Head of caudate nucleus (tissue), 42 donors: ENCODE measurements at places on chromosomes 3 and 15.

GRCh38 chr3:116849261-116849688 is 139.7 kb downstream of the TUSC7 start:
- DNase-seq: no peak

GRCh38 chr3:107704477-107704876 is 181.7 kb downstream of the BBX start:
- DNase-seq: peak; percentile 21

DNA sequence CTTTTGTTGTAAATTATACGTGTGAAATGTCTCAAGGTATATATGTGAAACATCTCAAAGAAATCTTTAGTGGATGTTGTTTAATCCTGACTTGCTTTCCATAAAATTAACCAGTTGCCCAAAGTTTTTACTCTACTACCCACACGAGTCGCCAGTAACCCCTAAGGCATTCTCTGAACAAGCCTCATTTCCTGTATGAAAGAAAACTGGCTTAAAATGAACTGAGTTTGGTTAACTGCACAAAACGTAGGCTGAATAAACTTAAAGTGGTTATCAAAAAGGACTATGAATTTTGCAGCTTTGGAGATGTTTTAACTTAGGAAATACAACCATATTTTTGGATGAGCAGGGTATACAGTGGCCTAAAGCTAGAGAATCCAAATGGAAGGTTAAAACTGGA is 2.7 kb upstream of the APPL1 start:
- no peak for DNase-seq

DNA sequence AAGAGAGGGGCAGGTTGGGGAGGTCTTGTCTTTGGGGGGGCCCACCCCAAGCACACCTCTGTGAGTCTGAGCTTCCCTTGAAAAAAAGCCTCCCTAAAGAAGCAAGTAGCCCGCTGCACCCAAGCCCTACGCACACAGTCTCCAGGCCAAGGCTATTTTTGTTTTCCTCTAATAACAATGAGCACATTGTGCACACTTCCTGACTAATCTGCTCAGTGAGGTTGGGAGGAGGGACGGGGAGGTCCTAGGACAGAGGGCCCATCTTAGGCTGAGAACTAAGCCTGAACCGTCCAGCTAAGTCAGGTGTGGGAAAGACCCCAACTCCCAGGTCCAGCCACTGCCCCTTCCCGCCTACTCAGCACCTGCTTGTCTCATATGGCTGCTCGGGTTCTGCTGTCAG is 87.2 kb downstream of the HMG20A start:
- DNase-seq: peak; percentile 57

DNA sequence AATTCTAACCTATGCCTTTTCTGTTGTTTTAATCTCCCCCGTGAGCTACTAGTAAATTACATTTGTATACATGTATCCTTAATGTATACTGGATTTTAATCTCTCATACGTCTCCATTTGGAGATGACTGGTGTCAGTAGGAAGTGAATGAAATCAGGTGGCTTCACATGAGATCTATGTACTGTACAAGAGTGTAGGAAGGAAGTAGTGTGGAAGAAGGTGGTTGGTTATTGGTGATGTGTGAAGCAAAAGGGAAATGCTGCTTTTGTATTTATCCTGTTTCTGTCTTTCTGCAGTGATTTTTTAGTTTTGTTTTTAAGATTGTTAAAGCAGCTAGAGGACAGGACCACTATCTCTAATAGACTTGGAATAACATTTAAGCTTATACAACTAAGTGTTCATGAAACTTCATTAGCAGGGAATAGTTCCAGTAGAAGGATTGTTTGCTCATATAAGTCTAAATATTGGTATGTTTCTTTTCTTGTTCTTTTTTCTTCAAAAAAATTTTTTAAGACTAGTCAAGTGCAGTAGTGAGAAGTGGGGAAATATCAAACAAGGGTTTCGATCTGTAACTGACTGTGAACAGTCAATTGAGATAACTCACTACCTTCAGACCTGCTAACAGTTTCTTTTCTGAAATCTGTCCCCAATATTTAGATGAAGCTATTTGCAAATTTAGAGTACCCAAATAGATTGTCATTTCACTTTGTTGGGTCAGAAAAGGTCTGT is 15.3 kb downstream of the SNX1 start:
- no peak for DNase-seq

DNA sequence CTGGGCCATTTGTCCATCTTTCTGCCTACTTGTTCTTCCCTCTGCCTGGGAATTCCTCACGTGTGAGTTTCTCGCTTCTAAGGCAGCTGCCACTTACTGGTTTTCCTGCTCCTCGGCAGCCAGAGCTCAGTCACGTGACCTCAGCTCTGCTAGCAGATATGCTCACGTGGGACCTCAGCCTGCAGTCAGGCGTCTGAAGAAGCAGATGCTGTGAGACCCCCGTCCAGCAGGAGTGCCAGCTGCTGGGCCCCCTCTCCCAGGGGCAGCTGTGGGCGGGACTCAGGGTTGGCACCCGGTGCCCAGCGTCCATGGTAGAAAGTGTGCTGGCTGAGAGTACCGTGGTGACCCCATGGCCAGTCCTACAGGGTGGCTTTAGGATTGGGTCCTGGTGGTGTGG is 161.3 kb upstream of the TLE3 start:
- peak; percentile 70 for DNase-seq

GRCh38 chr3:71078723-71079525 is 504.6 kb downstream of the FOXP1 start:
- no peak for DNase-seq

- DNase-seq: no peak
These were observed 35.3 kb upstream of the DPPA4 start for GRCh38 chr3:109372639-109373038.

DNA sequence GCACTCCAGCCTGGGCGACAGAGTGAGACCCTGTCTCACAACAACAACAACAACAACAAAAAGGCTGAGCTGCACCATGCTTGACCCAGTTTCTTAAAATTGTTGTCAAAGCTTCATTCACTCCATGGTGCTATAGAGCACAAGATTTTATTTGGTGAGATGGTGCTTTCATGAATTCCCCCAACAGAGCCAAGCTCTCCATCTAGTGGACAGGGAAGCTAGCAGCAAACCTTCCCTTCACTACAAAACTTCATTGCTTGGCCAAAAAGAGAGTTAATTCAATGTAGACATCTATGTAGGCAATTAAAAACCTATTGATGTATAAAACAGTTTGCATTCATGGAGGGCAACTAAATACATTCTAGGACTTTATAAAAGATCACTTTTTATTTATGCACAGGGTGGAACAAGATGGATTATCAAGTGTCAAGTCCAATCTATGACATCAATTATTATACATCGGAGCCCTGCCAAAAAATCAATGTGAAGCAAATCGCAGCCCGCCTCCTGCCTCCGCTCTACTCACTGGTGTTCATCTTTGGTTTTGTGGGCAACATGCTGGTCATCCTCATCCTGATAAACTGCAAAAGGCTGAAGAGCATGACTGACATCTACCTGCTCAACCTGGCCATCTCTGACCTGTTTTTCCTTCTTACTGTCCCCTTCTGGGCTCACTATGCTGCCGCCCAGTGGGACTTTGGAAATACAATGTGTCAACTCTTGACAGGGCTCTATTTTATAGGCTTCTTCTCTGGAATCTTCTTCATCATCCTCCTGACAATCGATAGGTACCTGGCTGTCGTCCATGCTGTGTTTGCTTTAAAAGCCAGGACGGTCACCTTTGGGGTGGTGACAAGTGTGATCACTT is 2.0 kb downstream of the CCR5 start:
- DNase-seq: no peak

DNA sequence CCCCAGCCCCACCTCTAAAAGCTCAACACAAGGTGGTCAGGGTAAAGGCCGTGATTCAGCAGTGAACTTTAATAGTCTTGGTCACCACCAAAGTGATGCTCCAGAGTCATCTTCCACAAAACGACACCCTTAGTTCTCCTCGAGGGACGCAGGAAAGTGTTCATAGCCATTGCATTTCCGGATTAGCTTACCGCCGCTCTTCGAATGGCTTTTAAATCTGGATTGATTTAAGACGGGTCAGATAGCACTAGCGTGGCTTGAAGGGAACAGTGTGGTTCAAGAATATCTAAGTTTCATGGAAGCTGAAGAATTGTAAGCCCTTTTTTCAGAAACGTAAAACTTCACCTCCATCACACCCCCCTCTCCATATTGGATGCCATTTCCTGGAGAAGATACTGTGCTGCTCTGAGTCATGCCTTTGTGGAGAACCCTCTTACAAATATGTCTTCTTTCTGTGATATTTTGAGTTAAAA is 829 bp downstream of the RNF7 start:
- DNase-seq: no peak

GRCh38 chr3:134320749-134321148 is 53.5 kb downstream of the AMOTL2 start:
- DNase-seq: no peak

DNA sequence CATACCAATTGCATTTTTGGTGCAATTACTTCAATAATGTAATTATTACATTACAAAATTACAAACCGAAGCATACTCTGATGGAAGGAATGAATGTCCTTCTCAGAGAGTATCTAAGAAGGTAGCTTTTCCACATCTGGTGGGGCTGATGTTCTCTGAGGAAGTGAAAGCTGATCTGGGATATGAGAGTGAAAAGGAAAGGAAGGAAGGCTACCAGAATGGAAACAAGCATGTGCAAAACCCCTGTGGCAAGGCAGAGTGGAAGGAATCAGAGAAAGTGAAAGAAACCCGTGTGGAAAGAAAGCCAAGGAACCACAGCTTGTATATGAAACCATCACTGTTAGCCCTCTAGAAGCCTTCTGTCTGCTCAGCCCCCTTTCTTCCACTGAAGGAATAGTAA is 35.3 kb upstream of the GOLGA8A start:
- DNase-seq: no peak

GRCh38 chr3:191919491-191920026 is 458.6 kb downstream of the PYDC2 start:
- no peak for DNase-seq

GRCh38 chr3:119872773-119873172 is 90.9 kb downstream of the NR1I2 start:
- DNase-seq: no peak

DNA sequence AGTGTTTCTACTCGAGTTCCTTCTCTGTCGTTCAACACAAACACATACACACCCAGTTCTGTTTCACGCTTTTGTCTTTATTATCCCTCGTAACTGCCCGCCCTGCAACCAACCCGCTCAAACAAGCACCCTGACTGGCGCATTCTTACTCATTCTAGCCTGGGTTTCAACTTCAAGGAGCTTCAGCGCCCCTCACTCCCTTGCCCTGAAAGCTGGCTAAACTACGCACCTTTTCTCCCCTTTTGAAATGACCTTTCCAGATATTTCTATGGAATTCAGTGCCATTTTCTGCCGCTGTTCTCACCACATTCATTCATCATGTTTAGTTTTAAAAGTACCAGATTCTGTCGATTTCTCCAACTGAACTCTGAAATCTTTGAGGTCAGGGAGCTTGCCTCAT is 653 bp upstream of the MFSD1 start:
- peak; percentile 36 for DNase-seq

- peak; percentile 53 for DNase-seq
These were observed 29.8 kb downstream of the PLA1A start for GRCh38 chr3:119627461-119627860.

DNA sequence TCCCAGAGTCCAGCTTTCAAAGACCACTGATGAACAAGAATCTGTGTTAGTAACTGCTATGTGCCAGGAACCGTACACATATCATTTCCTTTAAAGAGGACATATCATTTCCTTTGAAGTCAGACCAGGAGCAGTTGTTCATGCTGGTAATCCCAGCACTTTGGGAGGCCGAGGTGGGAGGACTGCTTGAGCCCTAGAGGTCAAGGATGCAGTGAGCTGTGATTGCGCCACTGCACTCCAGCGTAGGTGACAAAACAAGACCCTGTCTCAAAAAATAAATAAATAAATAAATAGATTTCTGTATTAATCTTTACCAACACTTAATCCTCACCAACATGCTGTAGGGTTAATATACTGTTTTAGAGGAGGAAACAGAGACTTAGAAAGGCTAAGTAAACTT is 23.9 kb upstream of the CDV3 start:
- no peak for DNase-seq

DNA sequence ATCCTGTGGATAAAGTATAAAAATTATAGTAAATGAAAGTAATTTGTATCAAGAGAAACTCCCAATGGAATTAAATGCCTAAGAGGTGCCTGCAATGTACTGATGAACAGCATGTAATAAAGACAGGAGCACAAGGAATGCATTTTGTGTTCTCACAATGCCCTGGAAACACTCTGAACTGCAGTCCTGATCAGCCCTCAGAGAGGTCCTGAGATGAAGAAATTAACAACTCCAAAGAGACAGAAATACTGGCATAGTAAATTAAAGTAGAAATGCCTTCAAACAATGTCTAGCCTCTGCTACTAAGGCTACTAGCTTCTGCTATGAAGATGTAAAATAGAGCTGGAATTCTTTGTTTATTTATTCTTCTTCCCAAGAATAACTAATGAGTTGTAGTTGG is 59.9 kb downstream of the CFAP20DC start:
- DNase-seq: no peak

DNA sequence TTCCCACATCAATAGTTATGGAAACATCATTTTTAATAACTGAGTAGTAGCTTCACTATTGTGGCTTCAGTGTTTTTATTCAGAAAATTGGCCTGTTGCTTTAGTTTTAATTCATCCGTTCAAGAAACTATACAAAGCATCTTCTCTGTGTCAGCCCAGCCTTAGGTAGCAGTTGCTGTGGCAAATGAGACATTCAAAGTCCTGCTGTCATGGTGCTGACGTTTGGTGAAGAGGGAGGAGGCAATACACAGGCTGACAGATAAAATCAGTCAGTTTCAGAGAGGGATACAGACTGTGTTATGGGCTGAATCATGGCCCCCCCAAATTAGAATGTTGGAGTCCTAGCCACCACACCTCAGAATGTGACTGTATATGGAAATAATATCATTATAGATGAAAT is 56.5 kb downstream of the SLC7A14 start:
- DNase-seq: no peak

- peak; percentile 80 for DNase-seq
These were observed 2.2 kb upstream of the GRAMD2A start for GRCh38 chr15:72199721-72200212.

DNA sequence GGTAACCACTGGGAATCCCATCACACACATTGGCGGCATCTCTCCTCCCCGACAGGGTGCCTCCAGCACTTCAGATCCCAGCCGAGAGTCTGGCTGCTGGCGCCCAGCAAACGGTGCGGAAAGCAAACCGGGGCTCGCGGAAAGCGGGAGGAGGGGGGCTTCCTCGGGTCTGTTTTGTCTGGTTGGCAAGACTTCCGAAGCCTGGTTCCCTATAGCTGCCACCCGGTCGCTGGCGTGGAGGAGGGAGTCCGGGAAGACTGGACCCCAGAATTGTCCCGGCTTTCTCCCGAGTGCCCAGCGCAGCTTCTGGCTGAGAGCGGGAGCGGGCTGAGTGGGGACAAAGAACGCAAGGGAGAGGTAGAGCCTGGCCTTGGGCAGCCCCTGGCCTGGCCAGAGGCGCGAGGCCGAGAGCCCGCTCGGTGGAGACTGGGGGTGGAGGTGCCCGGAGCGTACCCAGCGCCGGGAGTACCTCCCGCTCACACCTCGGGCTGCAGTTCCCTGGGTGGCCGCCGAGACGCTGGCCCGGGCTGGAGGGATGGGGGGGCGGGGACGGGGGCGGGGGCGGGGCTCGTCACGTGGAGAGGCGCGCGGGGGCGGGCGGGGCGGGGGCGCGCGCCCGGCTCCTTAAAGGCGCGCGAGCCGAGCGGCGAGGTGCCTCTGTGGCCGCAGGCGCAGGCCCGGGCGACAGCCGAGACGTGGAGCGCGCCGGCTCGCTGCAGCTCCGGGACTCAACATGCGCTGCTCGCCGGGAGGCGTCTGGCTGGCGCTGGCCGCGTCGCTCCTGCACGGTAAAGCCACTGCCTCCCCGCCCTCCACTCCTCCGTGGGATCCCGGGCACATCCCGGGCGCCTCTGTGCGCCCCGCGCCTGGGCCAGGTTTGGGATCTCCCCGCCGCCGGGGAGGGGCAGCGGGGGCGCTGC is at the start of gene CHRNA7:
Gene CHRNA7, plus strand, starts transcription at position 654 of the 920 bp plus-strand sequence. Its CDS starts 80 bp downstream, at position 734.
- peak; percentile 63 for DNase-seq
